Sigmoid colon (tissue), 7 donors: ENCODE measurements at places on chromosomes 4 and X. TPM values are rescaled to one million over a fixed set of nuclear protein-coding genes. Genes with fewer than 3 reads are reported as not detected.

Gene IL3RA
- 13.4 TPM for polyA plus RNA-seq

Gene RBMX
- polyA plus RNA-seq = 115 TPM

Gene ESX1
- polyA plus RNA-seq = not detected

Gene DMP1
- not detected for polyA plus RNA-seq

Gene ADRA2C
- polyA plus RNA-seq = not detected

Gene TMEM31
- polyA plus RNA-seq = not detected

Gene ZNF141
- polyA plus RNA-seq = 3.2 TPM

Gene EDA
- polyA plus RNA-seq = 0.82 TPM

Gene UNC5C
- 1.0 TPM for polyA plus RNA-seq

Gene HNRNPDL
- 129 TPM for polyA plus RNA-seq

Gene TSPAN6
- 34.2 TPM for polyA plus RNA-seq

Gene CLCN4
- polyA plus RNA-seq = 0.96 TPM

Gene AMOT
- polyA plus RNA-seq = 2.1 TPM

Gene FANCB
- 0.23 TPM for polyA plus RNA-seq

Gene FOXO4
- 27.3 TPM for polyA plus RNA-seq

Gene NPFFR2
- 0.04 TPM for polyA plus RNA-seq

Gene DSPP
- not detected for polyA plus RNA-seq

Gene ENAM
- polyA plus RNA-seq = not detected

Gene CCNA2
- polyA plus RNA-seq = 22.8 TPM

Gene PAGE1
- not detected for polyA plus RNA-seq

Gene MAGEA11
- not detected for polyA plus RNA-seq

Gene TCEAL9
- polyA plus RNA-seq = 52.4 TPM

Gene SRPK3
- not detected for polyA plus RNA-seq

Gene GAGE12F
- polyA plus RNA-seq = not detected

Gene TMEM150C
- 1.2 TPM for polyA plus RNA-seq

Gene NR0B1
- polyA plus RNA-seq = not detected

Gene SYTL4
- 22.8 TPM for polyA plus RNA-seq

Gene DAPP1
- polyA plus RNA-seq = 3.0 TPM

Gene PACRGL
- polyA plus RNA-seq = 9.5 TPM

Gene SPANXN3
- polyA plus RNA-seq = not detected

Gene PF4V1
- polyA plus RNA-seq = not detected

Gene HSFX3
- polyA plus RNA-seq = not detected

Gene BCORL1
- 1.6 TPM for polyA plus RNA-seq

Gene SOWAHB
- polyA plus RNA-seq = 7.8 TPM

Gene SPANXC
- not detected for polyA plus RNA-seq

Gene MAGED4
- not detected for polyA plus RNA-seq

Gene RAB33A
- polyA plus RNA-seq = not detected

Gene UGT2B17
- 376 TPM for polyA plus RNA-seq

Gene RTL5
- 0.46 TPM for polyA plus RNA-seq

Gene PIM2
- 6.6 TPM for polyA plus RNA-seq

Gene DACH2
- not detected for polyA plus RNA-seq

Gene RBBP7
- 59.4 TPM for polyA plus RNA-seq

Gene ADH1C
- 94.4 TPM for polyA plus RNA-seq

Gene ZCCHC12
- polyA plus RNA-seq = 1.4 TPM

Gene GATA1
- not detected for polyA plus RNA-seq

Gene GRK4
- 1.6 TPM for polyA plus RNA-seq

Gene TSPAN7
- 55.1 TPM for polyA plus RNA-seq

Gene ADGRG4
- polyA plus RNA-seq = not detected

Gene ZNF630
- polyA plus RNA-seq = 2.3 TPM

Gene LEF1
- not detected for polyA plus RNA-seq

Gene FGA
- polyA plus RNA-seq = 0.38 TPM

Gene RAB9B
- polyA plus RNA-seq = 0.23 TPM

Gene ATP8A1
- 2.5 TPM for polyA plus RNA-seq

Gene AFAP1
- 14.5 TPM for polyA plus RNA-seq

Gene GPR34
- 4.6 TPM for polyA plus RNA-seq

Gene TLR10
- polyA plus RNA-seq = not detected
